ENCODE measurements at places on chromosomes 16 and 17. TPM values are rescaled to one million over a fixed set of nuclear protein-coding genes. Genes with fewer than 3 reads are reported as not detected.
A peak's percentile ranks its signal among the peaks of the same experiment; 100 is the strongest.

DNA sequence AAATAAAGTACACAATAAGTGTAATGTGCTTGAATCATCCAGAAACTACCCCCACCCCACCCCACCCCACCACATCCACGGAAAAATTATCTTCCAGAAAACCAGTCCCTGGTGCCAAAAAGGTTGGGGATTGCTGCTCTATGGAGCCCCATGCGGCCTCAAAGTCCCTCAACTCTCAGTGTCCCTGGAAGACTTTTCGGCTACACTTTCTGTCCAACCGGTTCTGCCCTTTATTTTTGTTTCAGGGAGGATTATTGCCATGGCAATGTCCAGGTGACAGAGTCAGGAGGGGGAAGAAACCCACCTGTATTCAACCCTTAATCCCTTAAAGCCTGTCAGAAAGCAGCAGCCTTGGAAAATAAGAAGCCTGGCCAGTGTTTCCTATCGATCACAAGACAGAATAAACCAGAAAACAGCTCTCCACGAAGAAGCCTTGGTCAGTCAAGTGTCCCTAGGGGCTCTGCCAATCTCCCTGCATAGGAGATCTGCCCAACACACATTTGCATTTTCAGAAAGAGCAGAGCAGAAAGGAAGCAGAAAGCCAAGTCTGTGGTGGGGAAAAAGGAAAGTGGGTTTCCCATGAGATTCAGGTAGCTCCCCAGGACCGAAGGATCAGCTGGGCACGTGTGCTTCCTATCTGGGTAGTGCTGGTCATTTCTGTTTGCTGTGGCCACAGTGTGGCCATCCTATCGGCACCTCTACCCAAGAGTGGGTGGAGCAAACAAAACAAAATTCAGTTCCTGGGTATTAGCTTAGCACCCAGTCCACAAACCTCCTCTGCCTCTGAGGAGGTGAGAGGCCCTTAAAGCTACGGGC is 342.7 kb downstream of the SOX9 start:
- no peaks in the 10 kb centered on the region for H3K36me3 ChIP-seq
- H3K4me3 ChIP-seq: no peak overlapping the region
- peaks cover 53% of the 10 kb centered on the region for H3K27me3 ChIP-seq
- H3K27ac ChIP-seq: no peak overlapping the region

The GPR142 gene
- not detected for total RNA-seq

DNA sequence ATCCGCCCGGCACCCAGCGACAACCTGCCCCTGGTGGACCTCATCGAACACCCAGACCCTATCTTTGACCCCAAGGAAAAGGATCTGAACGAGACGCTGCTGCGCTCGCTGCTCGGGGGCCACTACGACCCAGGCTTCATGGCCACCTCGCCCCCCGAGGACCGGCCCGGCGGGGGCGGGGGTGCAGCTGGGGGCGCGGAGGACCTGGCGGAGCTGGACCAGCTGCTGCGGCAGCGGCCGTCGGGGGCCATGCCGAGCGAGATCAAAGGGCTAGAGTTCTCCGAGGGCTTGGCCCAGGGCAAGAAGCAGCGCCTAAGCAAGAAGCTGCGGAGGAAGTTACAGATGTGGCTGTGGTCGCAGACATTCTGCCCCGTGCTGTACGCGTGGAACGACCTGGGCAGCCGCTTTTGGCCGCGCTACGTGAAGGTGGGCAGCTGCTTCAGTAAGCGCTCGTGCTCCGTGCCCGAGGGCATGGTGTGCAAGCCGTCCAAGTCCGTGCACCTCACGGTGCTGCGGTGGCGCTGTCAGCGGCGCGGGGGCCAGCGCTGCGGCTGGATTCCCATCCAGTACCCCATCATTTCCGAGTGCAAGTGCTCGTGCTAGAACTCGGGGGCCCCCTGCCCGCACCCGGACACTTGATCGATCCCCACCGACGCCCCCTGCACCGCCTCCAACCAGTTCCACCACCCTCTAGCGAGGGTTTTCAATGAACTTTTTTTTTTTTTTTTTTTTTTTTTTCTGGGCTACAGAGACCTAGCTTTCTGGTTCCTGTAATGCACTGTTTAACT is 1.0 kb downstream of the NOG start:
- no peak for DNase-seq
- no peaks in the 10 kb centered on the region for H3K36me3 ChIP-seq
- peaks cover 56% of the 10 kb centered on the region for H3K4me1 ChIP-seq
- H3K27me3 ChIP-seq: peaks cover 90% of the 10 kb centered on the region

DNA sequence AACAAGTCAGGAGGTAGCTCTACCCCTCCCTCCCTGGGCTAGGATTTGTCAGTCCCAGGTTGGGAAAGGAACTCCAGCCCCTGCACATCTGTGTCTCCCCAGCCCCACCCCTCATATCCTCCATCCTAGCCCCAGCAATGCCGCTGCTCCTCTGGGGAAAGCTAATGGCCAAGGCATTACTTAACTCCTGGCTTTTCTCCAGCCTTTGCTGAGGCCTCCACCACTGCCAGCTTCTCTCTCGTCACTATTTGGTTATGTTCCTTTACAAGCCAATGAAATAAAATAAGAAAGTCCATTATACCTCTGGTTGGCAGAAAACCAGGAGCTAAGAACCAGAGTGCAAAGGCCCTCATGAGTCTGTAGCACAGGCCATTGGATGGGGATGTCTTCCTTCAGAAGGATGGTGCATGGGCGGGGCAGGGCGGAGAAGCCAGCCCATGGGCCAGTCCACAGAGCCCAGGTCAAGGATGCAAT is 171.0 kb downstream of the CCDC182 start:
- no peaks in the 10 kb centered on the region for H3K27me3 ChIP-seq
- no peak overlapping the region for H3K4me3 ChIP-seq
- peak; percentile 54 for DNase-seq

Data from left ventricle myocardium inferior (tissue), 1 donor.